Fibroblast of skin of left quadriceps (primary cell): ENCODE measurements at places on chromosomes 6 and 20.
A peak's percentile ranks its signal among the peaks of the same experiment; 100 is the strongest.

GRCh38 chr6:6390849-6391602 is 70.6 kb upstream of the F13A1 start:
- DNase-seq = no peak

GRCh38 chr20:47071646-47072185 is 177.1 kb downstream of the EYA2 start:
- no peak for DNase-seq

DNA sequence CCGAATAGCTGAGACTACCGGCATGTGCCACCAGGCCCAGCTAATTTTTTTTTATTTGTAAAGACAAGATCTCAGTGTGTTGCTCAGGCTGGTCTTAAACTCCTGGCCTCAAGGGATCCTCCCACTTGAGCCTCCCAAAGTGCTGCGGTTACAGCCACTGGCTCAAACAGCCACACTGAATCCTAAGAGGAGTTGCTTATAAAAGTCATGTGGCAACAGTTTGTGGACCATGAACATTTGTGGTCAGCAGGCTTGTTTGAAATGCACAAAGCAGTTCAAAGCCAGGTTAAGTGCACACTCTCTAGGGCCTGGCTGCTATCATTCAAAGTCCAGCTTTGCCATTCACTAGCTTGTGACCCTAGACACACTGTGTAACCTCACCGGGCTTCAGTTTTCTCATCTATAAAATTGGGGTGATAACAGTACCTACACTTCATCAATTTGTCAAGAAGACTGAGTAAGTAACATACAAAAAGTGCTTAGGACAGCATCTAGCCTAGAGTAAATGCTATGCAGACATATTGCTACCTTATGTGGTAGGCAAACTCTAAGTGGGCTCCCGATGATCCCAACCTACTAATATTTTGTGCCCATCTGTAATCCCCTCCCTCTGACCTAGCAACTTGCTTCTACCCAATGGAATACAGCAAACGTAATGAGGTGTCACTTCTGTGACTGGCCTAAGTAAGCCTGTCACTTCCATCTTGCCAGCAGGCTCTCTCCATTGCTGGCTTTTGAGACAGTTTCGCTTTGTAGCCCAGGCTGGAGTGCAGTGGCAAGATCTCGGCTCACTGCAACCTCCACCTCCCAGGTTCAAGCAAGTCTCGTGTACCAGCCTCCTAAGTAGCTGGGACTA is 122.9 kb downstream of the ZMYND8 start:
- DNase-seq = peak; percentile 10

GRCh38 chr6:136113736-136114173 is 136.4 kb downstream of the MTFR2 start:
- peak; percentile 59 for DNase-seq

DNA sequence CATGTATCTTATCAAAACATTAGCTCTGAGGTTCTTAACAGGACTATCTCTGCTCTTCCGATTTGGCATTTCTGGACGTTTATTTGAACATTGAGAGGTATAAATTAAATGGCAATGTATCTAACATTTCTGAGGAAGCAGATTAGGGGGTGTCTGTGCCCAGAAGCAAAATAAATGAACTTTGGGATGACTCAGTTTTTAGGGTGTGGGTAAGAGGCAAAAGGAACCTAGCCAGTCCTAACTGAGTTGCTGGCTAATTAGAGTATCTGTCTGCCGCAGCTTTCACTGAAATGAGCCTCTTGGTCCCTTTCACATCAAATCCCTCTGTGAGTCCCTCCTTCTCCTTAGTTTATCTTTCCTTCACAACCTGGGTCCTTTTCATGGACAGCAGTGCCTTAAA is 1.1 kb downstream of the RNF144B start:
- DNase-seq = no peak

DNA sequence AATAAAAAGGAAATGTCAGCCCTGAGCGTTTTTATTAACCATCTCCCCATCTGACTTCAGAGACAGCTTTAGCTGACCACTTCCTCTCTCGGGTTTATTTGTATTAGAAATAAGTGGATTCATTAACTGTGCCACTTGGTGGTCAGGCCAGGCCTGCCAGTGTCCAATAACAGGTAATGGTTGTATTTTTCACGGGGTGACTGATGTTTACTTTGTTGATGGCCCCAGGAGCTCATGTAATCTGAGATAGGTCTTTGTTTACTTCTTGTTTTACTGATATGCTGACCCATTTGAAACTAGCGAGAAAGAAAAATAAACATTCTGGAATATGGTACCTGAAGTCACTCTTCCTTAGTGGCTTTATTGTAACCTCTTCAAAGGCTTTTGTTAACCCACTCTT is 504.3 kb upstream of the SLC35B3 start:
- DNase-seq = no peak

GRCh38 chr6:18141805-18142590 is 12.9 kb downstream of the TPMT start:
- DNase-seq = no peak

GRCh38 chr20:38215194-38216182 is 45.0 kb downstream of the KIAA1755 start:
- no peak for DNase-seq

DNA sequence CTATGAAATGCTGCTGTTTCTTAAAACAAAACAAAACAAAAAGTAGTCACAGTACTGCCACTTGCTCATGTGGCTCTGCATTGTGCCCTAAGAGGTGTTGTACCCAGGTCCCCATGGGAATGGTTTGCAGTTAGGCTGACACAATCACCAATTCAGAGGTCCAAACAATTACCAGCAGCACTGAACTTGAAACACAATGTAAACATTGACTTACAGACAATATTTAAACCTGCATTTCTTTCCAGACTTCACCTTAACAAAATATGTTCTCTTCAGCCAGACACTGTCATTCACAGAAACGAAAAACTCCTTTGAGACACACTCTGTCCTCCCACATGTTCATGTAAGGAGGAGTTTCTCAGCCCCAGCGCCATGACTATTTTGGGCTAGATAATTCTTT is 206.8 kb upstream of the ARG1 start:
- DNase-seq = no peak

- DNase-seq = no peak
Measured at GRCh38 chr20:44649126-44649525, 2.4 kb downstream of the ADA start.

- DNase-seq = no peak
Measured at GRCh38 chr6:33822575-33823395, 19.0 kb upstream of the MLN start.

GRCh38 chr6:132060591-132060990 is 109.4 kb upstream of the CCN2 start:
- DNase-seq = peak; percentile 73

DNA sequence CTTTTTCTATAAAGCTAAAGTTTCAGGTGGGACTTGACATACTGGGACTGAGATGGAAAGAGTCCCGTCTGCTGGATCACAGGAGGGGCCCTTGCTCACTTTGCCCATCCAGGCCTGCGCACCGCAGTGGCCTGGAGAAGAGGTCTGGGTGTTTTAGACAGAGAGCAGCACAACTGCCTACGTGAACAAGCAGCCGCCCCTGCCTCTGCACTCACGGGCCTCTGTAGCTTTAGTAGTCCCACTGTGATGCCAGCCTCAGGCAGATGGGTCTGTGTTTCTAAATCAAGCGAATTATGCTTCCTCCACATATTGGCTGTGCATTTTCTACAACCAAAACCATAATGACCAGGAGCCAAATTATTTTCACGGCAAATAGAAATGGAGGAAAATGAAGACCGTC is 184.8 kb upstream of the FOXQ1 start:
- DNase-seq = no peak

DNA sequence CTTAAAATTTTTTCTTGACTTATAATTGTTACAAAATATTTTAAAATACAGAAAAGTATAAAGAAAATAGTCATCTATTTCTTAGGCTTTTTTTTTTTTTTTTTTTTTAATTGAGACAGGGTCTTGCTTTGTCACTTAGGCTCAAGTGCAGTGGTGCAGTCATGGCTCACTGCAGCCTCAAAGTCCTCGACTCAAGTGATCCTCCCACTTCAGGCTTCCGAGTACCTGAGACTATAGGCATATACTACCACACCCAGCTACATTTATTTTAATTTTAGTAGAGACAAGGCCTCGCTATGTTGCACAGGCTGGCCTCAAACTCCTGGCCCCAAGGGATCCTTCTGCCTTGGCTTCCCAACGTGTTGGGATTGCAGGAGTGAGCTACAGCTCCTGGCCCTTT is 5.3 kb upstream of the ACAT2 start:
- no peak for DNase-seq

- DNase-seq = peak; percentile 67
Measured at GRCh38 chr20:47576516-47577033, 74.9 kb downstream of the NCOA3 start.

DNA sequence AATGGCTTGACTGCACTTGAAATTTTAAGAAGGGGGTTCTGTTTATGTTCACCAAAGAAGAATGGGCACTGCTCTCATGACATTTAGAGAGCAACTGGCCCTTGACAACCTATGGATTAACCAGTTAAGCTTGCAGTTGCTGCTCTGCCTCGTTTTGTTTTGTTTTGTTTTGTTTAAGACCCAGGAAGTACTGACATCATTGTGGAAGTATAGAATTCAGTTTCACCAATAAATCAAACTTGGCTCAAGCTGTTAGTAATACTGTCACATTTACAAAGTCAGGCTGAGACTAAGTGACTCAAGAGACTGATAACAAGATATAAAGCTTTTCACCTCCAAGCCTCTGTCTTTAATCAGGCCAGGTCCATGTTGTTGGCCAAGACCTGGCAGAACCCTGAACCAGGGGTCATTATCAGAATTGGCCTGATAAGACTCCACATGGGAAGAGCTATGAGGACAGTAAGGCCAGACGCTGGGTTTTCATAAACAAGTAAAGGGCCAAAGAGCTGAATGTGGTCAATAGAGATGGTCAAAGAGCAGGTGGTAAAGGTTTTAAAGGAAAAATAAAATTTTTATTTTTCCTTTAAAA is 99.4 kb upstream of the VGLL2 start:
- DNase-seq = no peak

DNA sequence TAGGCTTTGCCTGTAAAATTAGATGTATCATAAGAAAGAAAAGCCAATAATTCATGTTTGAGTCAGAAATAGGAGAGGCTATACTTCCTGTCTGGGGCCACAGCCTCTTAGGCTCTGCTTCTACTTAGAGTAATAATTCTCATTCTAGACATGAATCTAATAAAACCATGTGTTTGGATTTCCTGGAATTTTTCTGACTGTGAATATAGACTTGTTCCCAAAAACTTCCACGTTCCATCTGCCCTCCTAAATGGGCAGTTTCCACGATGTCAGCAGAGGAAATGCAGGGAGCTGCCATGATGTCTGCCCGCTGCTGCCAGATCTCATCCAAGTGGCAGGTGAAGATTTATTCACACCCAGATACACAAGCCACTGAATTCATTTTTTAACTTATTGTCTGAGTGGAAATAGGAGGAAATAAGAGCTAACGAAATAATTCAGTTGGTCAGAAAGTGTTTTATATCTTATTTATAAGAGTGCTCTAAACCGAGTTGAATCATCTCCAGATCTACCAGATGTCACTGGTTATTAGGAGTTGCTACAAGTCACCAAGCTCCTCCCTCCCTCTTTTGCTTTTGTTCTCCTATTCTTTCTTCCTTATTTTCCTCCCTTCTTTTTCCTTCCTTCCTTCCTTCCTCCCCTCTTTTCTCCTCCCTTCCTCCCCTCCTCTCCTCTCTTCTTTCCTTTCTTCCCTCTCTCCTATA is 69.3 kb downstream of the ALDH8A1 start:
- DNase-seq = peak; percentile 61

GRCh38 chr6:2221726-2222274 is 23.6 kb downstream of the GMDS start:
- no peak for DNase-seq

DNA sequence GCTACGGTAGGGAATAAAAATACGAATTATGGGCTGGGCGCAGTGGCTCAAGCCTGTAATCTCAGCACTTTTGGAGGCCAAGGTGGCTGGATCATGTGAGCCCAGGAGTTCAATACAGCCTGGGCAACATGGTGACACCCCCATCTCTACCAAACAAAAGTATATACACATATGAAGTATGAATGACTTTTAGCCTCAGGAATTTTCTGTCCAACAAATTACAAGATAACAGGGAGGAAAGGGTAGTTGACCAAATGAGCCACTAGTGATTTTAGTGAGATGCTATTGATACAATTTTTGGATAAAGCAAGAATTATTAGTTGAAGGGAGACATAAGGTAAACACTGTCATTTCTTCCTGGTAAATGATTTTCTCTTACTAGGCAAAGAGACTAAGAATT is 328.2 kb downstream of the SYNE1 start:
- no peak for DNase-seq

DNA sequence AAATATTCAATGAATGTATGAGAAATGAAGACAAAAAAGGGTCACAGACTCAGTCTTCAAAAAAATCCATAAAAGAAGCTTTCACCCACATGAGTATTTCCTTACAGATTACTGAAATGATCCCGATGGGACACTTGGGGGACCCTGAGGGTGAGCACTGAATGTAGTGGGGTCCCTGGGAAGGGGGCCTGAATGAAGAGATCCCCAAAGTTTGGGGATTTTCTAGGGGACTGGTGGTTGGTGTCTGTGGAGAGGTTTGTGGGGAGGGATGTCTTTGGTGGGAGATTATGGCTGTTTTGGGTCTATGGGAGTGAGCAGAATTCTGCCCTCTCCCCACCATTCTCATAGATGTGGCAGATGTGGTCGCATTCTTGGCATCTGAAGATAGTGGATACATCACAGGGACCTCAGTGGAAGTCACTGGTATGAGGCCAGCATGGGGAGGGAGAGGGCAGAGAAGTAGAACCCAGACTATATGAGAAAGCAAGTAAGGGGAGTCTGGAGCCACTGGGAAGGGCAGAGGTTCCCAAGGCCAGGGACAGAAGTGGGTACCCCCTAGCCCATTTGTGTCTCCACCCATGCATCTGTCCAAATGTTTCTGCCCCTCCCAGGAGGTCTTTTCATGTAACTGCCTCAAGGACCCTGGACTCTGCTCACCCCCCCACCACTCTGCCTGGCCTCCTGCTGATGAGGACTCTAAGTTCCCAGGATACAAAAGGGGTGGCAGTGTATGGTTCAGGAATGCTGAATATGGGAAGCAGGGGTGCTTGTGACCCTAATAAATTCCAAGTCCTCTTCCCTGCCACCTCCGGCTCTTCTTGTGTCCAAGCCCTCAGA is 1.8 kb downstream of the HSD17B8 start:
- no peak for DNase-seq

DNA sequence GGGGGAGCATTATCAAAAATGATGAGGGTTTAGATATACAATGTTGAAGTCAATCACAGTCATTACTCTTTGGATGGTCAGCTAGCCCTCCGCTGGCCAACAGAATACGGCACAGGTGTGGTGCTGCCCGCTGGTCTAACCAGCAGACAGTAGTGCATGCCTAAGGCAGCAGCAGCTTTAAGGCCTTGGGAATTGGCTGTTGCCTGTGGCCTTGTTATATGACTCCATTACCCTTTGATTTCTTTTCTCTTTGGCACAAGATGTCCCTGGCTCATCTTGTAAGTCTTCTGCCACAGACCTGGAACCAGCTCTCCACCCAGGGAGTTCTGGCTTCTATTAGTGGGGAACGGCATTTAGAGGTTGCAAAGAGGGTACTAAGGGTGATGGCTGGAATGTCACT is 110.2 kb downstream of the WDR27 start:
- DNase-seq = no peak

GRCh38 chr6:90361174-90361573 is 64.5 kb upstream of the BACH2 start:
- DNase-seq = no peak

- DNase-seq = no peak
Measured at GRCh38 chr6:117110737-117111136, 154.6 kb upstream of the VGLL2 start.
